CD8-positive, alpha-beta T cell (primary cell): ENCODE measurements at places on chromosomes 7 and 10.
A peak's percentile ranks its signal among the peaks of the same experiment; 100 is the strongest.

DNA sequence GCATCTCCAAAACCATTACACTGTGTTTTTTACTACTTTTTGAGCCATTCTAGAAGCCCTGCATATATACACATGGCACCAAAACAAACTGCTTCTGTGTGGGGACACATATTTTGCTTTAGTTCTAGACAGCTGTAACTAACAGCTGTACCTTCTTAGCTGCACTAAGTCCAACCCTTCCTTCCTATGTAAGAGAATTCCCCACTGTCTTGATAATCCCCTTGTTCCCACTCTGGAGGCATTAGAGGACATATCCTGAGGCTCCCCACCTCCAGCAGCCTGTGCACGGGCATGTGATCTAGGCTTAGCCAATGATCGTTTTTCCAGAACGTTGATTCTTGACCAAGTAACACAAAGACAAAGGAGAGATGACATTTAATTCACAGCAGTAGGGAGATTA is 13.3 kb upstream of the CDK13 start:
- DNase-seq, result no peak

GRCh38 chr7:2125931-2126330 is 106.8 kb downstream of the MAD1L1 start:
- no peak for DNase-seq

GRCh38 chr10:132826524-132827422 is 40.8 kb upstream of the NKX6-2 start:
- no peak for DNase-seq

- DNase-seq, result no peak
Measured at GRCh38 chr7:24716480-24717246, 40.6 kb downstream of the GSDME start.

GRCh38 chr10:70899096-70899495 is 10.7 kb upstream of the PCBD1 start:
- DNase-seq, result no peak

- no peak for DNase-seq
Measured at GRCh38 chr10:51124852-51125251, 50.6 kb downstream of the PRKG1 start.

DNA sequence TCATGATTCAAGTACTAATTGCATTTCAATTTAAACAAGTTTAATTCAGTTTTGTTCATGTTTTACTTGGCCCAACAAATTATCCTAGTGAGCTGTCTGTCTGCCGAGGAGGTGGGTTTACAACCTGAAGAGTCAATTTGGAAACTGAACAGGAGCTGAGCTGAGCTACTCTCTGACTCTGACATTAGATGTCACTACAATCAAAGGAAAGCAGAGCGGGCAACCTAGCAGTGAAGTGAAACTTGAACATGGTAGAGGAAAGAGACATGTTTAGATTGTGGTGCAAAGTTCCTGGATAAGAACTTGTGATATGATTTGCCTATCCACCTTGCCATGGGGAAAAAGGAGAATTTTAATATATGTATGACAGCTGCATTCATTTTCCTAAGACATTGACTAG is 9.6 kb upstream of the AGR3 start:
- DNase-seq, result no peak

- peak; percentile 78 for DNase-seq
Measured at GRCh38 chr10:122515588-122516231, 44.8 kb upstream of the DMBT1 start.

- DNase-seq, result no peak
Measured at GRCh38 chr10:88522715-88523114, 60.4 kb downstream of the RNLS start.

DNA sequence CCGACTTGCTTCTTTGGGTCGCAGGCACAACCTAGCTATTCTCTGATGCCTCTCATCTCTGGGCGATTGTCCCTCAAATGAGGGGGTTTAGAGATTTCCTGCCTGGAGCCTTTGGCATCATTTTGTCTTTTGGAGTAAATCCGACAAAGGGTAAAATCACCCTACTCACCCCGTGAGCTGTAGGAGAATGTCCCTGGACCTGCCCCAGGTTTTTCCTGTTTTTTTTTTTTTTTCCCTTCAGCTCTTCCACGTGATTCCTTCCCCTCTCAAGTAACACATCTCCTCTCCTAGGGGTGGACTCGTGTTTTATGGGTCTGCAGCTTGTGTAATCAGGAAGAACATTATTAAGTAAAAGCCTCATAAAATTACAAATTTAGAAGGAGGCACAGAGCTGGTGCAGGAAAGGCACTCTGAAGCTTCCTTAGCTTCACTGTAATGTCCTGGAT is 128.4 kb upstream of the ZNF746 start:
- no peak for DNase-seq

DNA sequence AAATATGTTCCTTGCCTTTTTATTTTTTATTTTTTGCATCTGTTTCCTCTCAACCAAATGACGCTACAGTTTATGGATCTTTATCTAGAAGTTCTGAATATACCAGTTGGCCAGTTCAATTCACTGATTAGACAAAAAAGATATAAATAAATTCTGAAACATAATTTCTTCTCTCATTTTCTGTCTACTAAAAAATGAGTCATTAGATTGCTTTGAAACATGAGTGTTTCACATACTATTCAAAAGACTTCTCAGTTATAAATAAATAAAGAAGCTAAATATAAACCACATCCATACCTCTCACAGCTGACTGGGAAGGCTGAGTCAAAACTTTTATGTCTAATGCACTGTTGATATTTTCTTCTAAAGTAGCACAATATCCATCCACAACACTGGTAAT is 97.6 kb upstream of the GPR22 start:
- DNase-seq, result no peak

DNA sequence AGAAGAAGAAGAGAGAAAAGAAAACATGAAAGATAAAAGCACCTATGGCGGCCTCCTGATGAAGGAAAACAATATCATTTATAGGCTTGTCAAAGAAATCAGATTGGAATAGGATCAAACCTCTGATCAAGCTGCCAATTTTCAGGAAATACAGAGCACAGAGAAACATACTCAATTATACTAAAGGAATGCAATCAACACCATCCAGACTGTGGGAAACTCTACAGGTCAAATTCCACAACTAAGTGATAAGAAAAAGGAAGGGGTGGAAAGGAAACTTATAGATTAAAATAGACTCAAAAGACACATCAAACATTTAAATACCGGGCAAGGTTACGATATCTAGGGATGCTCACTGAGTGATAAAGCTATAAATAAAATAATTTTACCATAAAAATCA is 39.3 kb downstream of the AOAH start:
- no peak for DNase-seq

DNA sequence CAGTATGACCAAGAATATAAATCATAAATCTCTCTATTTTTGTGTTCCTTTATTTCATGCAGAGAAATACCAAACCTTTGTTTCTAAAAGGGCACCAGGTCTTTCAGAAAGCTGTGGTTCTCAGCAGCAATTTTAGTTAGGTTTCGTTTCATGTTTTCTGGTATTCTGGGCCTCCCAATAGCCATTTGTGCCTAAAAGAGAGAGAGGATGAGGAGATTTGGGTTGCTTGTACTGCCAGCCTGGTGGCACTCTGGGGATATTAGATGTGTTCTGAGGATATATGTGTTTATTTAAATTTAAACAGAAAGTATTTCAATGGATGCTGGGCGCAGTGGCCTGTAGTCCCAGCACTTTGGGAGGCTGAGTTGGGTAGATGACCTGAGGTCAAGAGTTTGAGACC is 471.7 kb downstream of the AUTS2 start:
- no peak for DNase-seq

DNA sequence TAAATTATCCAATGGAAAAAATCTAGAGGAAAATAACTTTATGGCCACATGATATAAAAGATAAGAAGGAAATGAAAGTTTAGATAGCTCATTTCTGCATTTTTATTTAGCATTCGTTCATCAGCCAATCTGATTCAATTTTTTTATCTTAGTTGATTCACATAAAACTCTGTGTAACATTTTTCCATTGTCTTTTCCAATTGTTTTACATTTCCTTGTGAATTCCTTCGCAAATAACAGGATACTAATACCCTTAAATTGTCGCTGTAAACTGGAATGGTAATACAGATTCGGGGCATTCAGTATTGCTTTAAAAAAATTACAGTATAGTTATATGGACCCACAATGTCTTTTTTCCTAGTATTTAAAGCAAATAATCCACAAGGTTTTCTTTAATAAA is 136.4 kb downstream of the CUBN start:
- no peak for DNase-seq

GRCh38 chr7:13130321-13130720 is 442.9 kb downstream of the ARL4A start:
- no peak for DNase-seq

DNA sequence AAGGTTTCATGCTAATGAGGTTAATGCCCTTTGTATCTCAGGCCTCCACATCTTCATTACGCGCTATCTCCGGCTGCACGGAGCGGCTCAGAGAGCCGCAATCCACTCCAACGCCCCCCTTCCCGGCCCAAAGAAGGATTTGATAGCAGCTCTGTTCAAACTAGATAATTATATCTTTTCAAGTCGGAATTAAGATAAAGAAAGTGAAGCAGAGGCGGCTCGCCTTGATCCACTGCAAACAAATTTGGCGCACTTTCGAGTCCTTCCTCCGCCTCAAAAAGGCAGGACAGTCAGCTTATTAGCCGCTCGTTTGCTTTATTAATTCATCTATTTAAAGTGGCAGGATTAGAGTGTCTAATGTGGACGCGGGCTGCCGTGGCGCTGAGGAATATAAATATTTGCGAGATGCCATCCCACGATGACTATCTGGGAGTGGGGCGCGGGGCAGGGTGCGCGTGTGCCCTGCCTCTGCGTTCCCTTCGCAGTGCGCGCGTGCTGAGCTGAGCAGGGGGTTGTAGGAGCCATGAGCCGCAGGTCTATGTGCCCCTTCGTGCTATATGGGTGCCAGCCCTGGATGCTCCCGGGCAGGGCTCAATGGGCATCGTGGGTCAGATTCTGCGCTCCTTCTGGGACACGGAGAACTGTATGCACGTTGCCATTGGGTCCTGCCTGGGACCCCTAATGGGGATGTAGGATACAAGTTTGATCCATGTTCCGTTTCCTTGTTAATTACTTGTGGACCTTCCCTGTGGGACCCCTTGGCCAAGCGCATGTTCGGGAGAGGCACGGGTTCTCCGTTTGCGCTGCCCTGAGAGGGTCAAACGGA is 9.0 kb downstream of the EMX2 start:
- no peak for DNase-seq

GRCh38 chr7:94739180-94739579 is 83.2 kb upstream of the SGCE start:
- DNase-seq, result no peak

DNA sequence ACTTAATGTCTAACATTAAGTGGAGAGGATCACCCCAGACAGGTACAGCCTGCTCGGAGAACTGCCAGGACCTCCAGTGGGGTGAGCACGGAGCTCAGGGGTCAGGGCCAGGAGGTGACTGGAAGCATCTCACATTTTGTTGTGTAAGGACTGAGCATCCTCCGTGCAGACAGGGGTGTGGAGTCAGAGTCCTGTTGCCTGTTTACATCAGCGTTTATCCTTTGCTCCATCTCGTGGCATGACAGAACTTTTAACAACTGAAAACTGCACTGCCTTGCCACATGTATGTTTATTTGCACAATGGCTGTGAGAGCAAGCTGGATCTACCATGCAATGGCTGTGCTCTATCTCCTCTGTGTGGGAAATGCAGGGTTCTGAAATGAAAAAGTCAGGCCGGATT is 175.4 kb upstream of the AKR1E2 start:
- DNase-seq, result no peak

GRCh38 chr7:6551016-6551511 is at the start of gene GRID2IP:
Gene GRID2IP, minus strand, starts transcription at chr7:6551461. Its CDS starts 25 bp downstream, at chr7:6551436.
- no peak for DNase-seq

- DNase-seq, result no peak
Measured at GRCh38 chr7:103418241-103418640, 27.8 kb downstream of the SLC26A5 start.

- DNase-seq, result no peak
Measured at GRCh38 chr7:127781081-127781480, 129.1 kb downstream of the SND1 start.

DNA sequence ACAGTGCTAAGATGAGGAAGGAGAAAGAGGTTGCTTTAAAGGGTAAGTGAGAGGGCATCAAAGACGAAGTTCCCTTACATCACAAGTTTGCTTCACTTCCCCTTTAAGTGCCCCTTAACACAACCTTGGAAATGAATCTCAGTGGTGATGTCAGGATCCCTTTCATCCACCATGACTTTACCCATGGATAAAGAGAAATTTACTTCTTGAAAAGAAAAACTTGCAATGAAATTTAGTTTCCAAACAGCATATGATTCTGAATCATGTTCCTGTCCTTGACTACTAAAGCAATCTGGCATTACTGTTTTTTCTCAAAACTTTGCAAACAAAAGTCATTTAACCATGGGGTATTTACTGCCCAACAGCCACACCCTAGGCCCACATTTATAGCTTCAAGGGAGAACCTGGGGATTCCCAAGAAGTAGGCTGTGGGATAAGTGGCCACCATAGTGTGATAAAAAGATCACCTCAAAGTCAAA is 135.9 kb downstream of the ITGB8 start:
- no peak for DNase-seq

- no peak for DNase-seq
Measured at GRCh38 chr7:55060636-55061022, 41.8 kb downstream of the EGFR start.

DNA sequence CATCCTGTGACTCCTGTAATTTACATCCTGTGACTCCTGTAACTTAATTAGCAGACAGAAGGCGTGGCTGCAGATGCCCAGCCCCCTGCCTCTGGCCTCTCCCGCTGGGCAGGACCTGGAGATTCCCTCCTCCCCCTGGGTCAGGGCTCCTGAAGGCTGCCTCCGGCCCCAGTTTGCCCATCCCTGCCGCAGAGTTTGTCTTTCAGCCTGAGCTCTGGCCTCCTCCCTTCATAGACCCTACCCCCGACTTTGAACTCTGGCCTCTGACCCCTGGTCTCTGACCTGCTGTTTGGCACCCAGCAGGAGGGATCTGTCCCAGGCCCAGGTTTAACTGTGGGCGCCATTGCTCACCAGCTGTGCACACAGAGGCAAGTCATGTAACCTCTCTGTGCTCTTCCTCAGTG is 45.6 kb downstream of the ELFN1 start:
- no peak for DNase-seq

DNA sequence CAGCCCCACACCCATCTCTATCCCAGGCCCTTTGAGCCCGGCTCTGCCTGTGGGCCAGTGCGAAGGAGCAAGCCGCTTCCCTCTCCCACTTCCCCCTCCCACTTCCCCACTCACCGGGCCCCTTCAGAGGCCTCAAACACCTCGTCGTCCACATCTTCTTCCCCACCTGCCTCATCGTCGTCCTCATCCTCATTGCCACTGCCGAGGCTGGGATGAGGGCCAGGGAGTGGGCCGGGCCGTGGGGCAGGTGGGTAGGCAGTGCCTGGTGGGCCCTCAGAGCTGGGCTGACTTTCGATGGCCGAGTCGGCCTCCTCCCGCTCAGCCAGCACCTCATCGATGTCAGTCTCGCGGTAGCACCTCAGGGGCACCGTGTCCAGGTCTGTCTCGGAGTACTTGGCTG is 3.8 kb downstream of the PSD start:
- no peak for DNase-seq
